Non-pigmented ciliary epithelial cell (primary cell): ENCODE measurements at places on chromosomes 6 and 20.

GRCh38 chr6:25769983-25770382, 15.4 kb downstream of the SLC17A4 start:
- no peak for DNase-seq

DNA sequence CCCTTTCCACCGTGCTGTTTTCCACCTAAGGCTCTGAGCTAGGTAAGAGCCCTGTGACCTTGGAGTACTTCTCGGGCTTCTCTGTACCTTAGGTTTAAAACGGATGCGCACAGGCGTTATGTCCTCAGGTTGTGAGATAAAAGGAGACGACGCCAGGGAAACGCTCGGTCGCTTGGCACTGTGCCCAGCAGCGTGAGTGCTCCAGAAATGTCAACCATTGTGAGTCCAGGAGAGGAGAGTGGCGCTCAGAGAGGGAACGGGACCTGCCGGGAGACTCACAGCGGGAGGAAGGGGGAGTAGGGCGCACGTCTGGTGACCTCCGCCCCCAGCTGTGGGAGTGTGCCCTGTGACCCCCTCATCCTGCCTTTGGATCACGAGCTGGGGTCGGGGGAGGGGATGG, 33.8 kb upstream of the SCRT2 start:
- no peak for DNase-seq

DNA sequence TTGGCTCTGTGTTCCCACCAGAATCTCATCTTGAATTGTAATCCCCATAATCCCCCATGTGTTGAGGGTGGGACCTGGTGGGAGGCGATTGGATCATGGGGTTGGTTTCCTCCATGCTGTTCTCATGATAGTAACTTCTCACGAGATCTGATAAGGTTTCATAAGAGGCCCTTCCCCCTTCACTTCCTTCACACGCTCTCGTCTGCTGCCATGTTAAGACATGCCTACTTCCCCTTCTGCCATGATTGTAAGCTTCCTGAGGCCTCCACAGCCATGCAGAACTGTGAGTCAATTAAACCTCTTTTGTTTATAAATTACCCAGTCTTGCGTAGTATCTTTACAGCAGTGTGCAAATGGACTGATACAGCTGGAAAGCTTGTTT, 90.0 kb downstream of the ELOVL5 start:
- no peak for DNase-seq

DNA sequence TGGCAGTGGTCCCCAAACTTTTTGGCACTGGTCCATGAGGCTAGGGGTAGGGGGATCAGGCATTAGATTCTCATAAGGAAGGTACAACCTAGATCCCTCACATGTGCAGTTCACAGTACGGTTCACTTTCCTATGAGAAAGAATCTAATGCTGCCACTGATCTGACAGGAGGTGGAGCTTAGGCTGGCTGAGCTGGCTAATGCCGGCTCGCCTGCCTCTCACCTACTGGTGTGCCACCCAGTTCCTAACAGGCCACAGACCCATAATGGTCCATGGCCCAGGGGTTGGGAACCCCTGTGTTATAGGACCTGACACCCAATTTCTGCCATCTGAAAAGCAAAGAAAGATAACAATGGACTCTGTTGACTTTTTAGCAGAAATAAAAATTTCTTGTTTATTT, 199.6 kb downstream of the GMPR start:
- no peak for DNase-seq
